GM10248 (cell line): ENCODE measurements at places on chromosomes 1 and 21.

- DNase-seq, result no peak
Observed at GRCh38 chr1:22588899-22589422, 25.7 kb downstream of the EPHA8 start.

DNA sequence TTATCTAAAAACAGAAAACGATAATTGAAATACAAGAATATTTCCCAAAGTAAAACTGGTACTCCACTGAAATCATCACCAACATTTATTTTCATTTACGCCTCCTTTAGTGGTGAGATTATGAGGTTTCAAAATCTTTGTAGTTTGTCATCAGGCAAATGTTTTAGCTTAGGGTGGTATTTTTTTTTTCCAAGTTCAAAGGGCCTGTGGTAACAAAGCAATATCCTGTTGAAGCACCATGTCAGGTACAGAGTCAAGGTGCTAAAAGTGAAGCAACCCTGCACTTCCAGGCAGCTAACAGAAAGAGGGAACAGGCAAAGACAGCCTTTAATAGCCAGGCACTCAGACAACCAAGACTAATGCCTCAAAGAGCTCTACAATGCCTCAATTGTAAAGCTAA is 89.2 kb downstream of the JAK1 start:
- no peak for DNase-seq

- no peak for DNase-seq
Observed at GRCh38 chr1:55870106-55870505, 654.9 kb upstream of the USP24 start.

- no peak for DNase-seq
Observed at GRCh38 chr1:15703562-15703961, 19.4 kb downstream of the PLEKHM2 start.
